ENCODE measurements at places on chromosomes 3 and 15.
A peak's percentile ranks its signal among the peaks of the same experiment; 100 is the strongest.

- DNase-seq: no peak
Observed at GRCh38 chr3:115436767-115437301, 186.5 kb upstream of the GAP43 start.

GRCh38 chr3:127758013-127758412 lies 64.3 kb downstream of the MGLL start:
- DNase-seq: no peak

DNA sequence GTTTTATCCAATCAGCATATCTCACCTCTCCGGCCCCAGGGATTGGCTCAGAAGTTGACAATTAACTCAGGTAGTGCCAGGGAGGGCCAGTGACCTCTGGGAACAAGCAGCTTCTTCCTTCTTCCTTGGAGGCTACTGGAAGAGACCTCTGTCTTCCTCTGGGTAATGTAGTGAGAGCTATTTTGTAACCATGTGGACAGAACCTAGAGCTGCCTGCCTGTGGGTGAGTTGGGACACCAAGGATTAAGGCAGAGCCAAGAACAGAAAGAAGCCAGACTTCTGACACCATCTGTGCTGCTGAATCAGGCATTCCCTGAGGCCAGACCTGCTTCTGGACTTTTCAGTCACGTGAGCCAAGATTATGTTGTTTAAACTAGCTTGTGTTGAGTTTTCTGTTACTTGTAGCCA lies 5.9 kb upstream of the NDUFAF1 start:
- no peak for DNase-seq

DNA sequence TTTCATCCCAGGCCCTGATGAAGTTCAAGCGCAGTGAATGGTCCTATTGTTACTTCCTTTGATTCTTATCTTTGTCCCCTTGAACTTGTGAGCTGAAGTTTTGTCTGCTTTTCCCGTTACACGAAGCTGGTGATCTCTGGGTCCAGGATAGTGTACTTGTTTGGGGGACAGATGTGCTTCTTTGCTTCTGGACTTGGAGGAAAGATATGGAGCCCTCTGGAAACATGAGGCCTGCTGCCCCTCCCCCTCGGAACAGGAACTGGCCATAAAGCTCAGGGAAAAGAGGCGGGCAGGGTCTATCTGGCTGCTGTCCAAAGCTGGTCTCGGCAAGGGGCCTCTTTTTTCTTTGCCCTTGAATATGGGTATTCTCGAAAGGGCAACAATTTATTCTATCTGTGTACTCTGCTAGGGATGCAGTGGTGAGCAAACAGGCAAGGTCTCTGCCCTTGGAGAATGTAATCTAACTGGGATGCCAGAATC lies 47.6 kb downstream of the IDH2 start:
- no peak for DNase-seq

DNA sequence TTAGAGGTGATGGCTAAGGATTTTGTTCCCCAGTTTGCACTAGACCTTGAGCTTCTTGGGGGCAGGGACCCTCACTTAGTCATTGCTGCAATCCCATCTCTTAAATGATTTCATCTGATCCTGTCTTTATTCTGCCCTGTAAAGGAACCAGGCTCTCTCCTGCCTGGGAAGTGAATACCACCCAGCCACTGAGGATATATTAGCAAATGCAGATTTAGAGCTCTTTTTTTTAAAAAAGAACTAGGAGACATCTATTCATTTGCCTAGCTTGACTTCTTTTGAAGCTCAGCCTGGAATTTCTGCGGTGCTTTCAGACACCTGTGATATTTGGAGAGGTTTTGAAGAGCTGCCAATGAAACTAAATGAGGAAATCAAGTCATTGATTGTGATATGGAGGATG lies 41.8 kb downstream of the CA12 start:
- DNase-seq: no peak

- DNase-seq: no peak
Observed at GRCh38 chr3:30347679-30348216, 258.7 kb upstream of the TGFBR2 start.

DNA sequence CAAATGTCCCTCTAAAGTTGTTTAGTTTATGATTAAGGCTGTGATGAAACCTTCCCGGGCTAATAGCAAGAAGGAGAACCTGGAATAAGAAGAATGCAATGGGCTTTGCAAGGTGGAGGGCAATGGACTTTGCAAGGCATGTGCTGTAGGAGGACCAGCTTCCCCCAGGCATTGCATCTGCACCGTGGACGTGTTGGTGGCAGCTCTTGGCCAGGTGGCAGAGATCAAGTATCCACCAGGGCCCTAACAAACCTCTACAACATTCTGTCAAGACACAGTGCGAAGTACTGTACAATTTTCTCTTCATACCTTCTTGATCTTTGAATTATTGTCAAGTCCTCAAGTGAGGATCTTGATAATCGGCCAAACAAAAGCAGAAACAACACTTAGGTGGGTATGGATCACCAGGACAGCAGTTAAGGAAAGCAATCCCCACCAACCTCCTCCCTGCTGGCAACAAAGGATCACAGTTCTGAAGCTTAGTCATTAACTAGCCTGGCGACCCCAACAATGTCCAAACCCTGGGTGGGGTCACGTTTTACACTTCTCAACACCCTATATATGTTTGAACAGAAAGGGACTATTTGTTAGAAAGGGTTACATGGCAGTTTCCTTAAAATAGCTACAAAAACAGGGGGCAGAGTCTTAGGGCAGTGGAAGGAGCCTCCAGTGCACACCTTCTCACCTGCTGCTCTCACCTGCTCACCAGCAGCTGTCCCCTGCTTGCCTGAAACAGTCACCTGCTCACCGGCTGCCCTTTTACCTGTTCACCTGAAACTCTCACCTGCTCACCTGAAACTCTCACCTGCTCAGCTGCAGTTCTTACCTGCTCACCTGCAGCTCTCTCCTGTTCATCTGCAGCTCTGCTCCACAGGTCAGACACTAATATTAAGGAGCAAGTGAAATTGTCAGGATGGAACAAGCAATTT lies 137.9 kb upstream of the LIPC start:
- peak; percentile 8 for DNase-seq

DNA sequence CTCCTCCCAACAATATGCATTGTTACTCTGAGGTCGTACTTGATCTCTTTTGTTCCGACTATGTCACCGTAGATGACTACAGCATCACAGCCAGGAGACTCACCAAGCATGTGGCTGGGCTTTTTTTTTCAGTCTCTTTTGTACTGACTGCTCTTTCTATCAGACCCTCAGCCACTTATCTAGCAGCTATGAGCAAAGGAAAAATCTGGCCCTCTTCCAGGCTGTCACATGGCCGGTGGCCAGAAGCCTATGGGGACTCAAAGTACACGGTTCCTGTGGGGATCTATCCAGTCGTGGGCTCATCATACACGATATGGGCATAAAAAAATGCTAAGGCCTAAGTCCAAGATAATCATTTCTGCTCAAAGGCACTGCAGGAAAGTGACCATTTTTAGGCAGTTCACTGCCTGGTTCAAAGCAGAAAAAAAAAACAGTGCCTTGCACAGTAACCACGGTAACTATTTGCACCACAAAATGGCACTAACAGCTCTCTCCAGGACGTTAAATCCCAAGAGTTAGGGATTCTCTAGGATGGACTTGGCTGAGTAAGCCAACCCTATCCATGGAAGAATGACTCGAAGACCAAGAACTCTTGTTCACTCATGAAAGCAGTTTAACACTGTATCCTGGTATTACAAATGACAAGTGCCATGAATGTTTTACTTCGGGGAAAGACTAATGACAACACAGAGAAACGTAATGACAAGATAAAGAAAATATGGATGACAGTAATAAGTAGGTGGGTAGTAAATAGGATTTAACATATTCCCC lies 50.3 kb downstream of the SHQ1 start:
- peak; percentile 3 for DNase-seq

DNA sequence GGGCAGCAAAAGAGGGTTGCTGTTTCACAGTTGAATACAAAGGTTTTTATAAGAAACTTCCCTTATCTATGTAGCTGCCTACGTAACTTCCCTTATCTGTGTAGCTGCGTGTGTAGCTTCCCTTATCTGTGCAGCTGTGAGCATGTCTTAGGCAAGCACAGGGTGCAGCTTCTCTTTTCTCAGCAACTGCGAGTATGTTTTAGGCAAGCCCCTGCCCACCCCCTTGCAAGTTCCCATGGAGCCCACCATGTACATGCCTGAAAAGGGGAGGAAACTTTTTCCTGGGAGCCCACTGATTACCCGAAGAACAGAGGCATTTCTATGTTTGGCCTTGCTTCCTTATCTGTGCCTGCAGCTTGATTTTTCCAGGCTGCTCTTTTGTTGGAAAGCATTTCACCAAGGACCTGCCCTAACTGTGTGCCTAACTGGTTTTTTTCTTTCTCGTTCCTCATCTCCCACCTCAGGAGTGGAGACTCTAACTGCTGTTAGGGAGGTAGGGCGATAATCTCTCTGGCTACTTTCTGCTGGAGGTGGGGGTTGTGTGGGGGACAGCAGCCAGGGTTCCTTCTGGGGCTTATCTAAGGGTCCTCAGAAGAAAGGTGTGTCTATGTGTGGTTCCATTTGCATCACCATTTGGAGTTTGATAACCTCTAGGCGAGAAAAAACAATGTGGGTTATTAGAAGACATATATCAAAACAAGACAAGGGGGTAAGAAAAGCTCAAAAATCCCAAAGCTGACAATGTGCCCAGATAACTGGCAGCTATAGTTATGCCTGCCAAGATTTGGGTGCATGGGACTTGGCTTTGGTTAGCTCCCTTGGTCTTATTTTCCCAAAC lies 26.0 kb downstream of the SORD start:
- DNase-seq: no peak

GRCh38 chr3:134132961-134133360 lies 103.2 kb upstream of the SLCO2A1 start:
- no peak for DNase-seq

DNA sequence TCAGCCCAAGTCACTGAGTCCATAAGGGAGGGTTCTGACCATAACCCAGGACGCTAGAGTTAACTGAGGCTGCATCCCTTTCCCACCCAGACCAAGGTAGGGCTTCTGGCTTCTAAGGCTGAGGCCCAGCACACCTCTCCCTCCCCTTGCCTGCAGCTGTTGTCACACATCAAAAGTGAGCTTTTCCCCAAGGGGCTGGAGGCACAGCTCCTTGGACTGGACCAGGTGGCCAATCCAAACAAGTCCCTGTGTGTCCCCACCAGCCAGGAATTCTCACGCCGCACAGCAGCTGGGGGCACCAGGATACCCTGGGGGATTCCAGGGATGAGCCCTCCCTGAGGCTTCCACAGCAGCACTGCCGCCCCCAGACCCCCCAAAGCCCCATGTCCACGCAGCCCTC lies 22.3 kb upstream of the ISLR2 start:
- no peak for DNase-seq

GRCh38 chr3:35739181-35739809 lies 100.0 kb downstream of the ARPP21 start:
- DNase-seq: no peak

DNA sequence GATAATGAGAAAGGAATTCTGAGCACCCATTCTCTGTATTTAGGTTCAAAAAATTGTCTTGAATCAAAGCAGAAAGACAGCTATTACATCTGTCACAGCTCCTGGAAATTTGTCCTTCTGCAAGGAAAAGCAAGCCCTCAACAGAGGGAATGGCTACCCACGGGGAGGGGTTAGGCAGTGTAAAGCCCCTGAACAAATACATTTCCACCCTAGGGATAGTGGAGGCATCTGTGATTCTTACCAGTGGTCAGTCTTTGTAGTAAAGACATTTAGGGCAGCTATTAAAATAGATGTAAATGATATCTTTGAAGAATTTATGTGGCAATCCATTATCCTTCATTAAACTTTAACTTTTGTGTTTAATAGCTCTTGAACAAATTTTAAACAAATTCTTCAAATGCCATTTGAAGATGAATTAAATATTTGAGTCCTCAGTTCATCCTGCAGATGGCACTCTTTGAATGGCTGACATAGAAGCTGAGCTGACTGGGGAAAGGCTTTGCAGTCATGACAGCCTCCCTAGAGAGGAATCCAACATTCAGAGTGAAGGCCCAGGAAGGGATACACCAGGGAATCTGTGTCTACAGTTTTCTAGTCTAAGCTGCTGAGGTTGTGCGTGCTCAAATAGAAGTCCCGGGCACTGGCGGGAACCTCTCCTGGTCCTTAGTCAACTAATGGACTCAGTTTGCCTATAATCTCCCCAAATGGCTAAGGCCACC lies 359.7 kb upstream of the ROPN1 start:
- peak; percentile 49 for DNase-seq

GRCh38 chr3:135487261-135487660 lies 478.3 kb upstream of the PPP2R3A start:
- DNase-seq: no peak

DNA sequence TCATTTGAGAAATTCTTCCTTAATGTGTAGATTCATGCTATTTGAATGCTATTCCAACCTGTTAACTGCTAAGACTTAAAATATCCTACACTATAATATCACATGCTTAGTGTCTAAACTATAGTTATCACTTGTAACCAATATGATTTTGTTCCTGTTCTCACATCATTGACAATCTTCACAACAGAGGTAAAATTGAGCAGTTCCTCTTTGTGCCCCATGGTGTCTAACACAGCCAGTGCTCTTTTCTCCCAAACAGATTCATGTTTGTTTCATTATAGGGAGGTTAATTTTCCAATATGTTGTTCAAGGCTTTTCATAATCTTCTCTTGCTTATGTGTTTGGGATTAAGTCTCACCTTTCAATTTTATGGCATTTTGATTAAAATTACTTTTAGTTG lies 591.1 kb downstream of the ZPLD1 start:
- DNase-seq: no peak

GRCh38 chr3:13415997-13416793 lies 3.9 kb downstream of the NUP210 start:
- no peak for DNase-seq

- no peak for DNase-seq
Observed at GRCh38 chr3:127549826-127550467, 40.6 kb downstream of the TPRA1 start.

DNA sequence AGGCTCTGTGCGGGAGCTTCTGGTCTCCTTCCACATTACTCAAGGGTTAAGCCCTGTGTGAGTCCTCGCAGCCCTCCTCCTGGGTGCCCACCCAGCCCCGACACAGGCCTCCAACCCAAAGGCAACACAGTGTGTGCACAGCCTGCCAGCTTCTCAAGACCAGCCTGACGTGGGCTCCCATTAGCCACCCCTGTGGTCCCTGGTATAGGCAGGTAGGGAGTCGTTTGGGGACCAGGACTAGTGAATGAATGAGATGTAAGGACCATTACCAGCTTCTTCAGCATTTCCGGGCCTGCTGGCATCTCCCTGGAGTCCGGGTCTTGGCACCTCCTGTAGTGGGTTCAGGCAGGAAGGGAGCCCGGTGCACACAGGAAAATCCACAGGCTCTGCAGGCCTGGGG lies 20.2 kb upstream of the PLXNA1 start:
- no peak for DNase-seq

DNA sequence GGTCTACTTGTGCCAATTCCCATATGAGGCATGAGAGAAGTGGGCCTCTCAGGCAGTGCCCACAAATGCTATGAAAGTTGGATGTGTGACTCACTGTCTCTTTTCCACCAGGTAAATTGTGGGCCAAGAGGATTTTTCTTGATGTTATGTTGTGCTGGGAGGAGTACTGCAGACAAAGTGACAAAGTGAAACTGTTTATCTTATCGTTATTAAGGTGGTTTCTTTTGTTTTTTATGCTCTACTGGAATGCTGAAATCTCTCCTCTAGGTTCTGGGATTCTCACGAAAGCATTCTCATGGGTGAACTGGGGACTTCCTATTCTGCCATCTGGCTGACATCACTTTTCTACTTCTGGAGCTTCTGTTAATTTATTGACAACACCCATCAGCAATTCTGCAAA lies 919.6 kb upstream of the EPHA6 start:
- no peak for DNase-seq

Data from NCI-H187 (cell line).